ENCODE measurements at places on chromosomes 2 and 18.

GRCh38 chr18:58054041-58054781 is 10.2 kb downstream of the NEDD4L start:
- no peak for DNase-seq

DNA sequence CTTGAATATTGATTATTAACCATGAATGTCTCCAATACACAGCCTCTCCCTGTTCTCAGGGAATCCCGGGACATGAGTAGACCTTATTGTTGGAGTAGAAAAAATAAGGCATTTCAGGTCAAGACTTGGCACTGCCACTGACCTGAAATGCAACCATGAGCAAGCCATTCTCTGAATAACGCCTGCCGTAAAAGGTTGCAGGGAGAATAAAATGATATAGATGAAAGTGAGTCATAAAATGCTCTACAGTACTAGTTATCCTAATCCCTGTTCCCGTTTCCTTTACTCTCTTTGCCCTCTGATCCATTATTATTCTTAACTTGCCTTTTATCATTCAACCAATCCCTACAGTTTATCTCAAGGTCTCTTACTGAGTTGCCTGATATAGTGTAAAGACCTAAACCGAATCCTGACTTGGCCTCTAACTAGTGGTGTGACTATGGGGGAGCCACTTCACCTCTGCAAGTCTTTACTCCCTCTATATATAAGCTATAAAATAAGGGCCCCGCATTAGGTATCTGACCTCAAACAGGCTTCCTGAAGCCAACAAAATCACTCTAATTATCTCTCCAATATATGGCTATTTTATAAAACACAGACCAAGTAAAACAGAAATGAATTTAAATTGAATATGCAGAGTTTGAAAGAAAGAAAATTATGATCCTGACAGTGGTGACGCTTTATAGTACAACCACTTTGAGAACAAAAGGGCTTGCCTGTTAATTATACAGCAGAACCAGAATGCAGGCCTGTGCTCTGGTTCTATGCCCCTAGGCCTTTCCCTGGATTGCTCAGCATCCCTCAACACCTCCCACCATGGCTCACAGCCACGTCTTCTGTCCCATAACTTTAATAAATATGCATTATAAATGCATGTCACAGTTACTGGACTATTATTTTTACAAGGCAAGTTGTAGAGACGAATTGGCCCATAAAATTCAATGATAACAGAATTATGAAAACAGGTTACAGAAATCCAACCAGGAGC is 183.1 kb downstream of the STK39 start:
- DNase-seq, result no peak

DNA sequence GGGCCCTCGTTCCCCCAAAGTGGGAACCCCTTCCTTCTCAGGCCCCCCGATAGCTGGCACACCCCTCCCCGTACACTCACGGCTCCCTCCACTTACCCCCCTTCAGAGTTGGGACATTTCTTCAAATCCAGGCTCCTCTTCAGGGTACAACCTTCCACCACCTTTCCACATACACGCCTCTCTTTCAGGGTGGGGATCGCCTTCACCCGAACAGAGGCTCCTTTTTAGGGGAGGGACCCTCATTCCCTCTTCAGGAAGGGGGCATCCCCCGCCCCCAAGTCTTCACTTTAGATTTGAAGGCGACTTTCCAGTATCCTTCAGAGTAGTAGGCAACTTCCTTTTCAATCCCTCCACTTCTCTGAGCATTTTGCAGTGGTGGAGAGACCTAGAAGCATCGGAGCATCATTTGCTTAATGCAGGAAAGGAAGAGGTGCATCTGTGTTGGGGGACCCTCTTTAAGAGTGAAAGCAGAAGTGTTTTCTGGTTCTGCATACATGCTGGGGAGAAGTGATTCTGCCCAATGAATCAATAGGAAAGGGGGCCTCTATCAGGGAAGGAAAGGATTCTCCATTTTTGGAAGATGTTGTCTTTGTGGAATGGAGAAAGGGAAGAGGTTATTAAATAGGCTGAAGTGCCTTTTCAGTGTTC is 845 bp downstream of the EML4 start:
- no peak for DNase-seq

DNA sequence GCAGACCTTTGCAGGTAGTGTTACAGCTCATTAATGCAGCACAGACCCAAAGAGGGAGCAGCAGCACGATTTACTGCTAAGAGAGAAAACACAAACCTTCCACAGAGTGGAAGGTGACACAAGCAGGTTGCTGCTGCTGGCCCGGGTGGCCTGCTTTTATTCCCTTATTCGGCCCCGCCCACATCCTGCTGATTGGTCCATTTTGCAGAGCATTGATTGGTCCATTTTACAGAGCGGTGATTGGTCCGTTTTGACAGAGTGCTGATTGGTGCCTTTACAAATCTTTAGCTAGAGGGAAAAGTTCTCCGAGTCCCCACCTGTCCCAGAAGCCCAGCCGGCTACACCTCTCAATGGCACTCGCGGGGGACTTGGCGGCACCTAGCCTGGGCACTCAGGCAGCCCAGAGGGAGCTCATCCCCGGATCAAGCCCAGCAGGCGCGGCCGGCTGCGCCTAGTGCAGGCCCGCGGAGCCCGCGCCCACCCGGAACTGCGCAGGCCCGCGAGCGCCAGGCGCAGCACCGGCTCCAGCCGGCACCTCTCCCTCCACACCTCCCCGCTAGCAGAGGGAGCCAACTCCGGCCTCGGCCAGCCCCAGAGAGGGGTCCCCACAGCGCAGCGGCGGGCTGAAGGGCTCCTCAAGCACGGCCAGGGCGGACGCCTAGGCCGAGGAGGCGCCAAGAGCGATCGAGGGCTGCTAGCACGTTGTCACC is 825.6 kb upstream of the HS6ST1 start:
- no peak for DNase-seq

- DNase-seq, result no peak
These were observed 42.5 kb upstream of the SCN1A start for GRCh38 chr2:166170356-166170755.

DNA sequence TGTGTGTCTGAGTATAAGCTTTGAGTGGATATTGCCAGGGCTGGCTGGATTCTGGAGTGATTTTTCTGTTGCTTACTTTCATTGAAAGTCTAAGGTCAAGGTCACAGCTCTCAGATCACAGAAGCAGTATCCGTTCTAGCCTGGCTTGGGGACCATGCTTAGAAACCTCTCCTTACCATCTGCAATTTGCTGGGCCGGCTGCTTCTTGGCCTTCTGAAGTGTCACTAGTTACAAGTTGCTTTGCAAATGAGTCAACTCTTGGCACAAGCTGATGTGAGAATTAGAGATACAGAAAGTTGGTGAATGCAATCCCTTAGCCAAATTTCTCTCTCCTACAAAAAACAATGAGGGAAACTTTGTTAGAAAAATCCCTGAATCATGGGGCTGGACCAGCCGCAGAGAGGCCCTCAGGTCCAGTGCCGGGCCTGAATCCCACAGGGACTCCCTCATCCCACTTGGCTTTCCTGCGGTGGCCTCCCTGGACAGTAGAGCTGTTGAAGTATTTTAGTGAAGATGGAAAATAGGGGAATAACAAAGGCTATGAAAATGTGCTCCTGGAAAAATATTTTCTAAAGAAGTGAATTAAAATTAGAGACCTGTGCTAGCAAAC is 92.7 kb upstream of the CNGA3 start:
- DNase-seq, result no peak

- no peak for DNase-seq
These were observed 349.4 kb upstream of the SPRED2 start for GRCh38 chr2:65781756-65782155.

GRCh38 chr2:180778291-180778690 is 202.1 kb upstream of the UBE2E3 start:
- no peak for DNase-seq

DNA sequence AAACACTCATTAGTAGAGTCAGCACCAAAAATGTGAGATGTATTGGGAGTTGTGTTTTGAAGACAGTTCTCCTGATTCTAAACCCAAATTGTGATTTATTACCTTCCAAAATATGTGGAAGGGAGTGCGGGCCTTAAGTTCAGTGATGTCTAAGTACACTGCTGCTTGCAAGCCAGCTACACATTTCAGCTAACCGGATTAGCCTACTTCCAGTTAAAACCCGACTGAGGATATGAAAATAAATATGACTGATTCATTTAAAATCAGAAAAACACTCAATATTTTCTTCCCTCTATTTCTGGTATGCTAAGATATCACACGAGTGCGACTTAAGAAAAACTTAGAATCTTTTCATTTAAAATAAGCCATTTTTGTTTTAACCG is 907 bp downstream of the FHL2 start:
- DNase-seq, result no peak

DNA sequence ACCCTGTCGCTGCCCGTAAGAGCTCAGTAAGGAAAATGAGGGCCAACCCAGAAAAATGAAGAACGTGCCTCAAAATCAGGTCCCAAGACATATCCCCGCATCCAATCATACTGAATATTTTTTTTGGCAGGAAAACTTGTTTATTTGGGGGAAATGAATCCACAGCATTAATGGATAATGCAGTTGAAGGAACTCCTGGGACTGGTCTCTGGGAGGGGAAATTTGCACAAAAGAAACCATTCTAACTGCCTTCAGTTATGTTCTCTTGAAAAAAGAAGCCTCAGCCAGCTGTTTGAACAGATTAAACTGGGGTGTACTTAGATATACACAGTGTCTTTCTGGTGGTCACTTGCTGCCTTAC is 61.3 kb downstream of the SPRED2 start:
- no peak for DNase-seq

GRCh38 chr2:143259368-143259958 is 130.2 kb downstream of the ARHGAP15 start:
- peak; percentile 42 for DNase-seq

DNA sequence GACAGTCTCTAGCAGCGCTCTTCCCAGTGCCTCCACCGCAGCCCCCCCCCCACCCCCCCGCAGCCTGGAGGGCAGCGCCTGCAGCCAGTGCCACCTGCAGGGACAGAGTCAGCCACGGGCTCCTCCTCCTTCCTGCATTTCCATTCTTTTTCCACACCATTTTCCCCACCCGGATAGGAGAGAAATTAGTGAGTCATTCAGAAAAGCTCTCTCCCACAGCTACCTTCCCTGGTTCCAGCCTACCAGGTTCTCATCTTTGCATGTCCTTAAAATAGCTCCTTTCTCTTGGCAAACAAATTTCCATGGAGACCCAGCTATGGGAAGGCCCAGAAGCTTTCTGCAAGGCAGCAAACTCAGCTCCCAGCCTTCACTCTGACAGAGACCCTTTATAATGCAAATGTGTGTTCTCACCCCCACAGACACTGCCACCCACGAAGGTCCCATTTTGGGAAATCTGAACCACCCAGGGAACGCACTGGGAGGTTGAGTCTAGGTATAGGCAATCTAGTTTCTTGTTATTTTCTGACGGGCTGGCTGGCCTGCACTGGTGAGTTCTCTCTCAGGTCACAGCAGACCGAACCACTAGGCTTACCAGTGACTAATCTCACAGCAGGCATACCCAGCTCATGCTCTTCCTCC is 41.8 kb upstream of the ATG16L1 start:
- DNase-seq, result no peak

GRCh38 chr18:79828258-79828657 is 30.5 kb downstream of the KCNG2 start:
- DNase-seq, result no peak

- no peak for DNase-seq
These were observed 3.3 kb upstream of the WNT6 start for GRCh38 chr2:218856167-218856895.

- DNase-seq, result no peak
These were observed 151.2 kb upstream of the CCDC68 start for GRCh38 chr18:55110436-55110835.

- no peak for DNase-seq
These were observed 49.7 kb upstream of the CD28 start for GRCh38 chr2:203656522-203657287.

All from activated CD8-positive, alpha-beta memory T cell treated with anti-CD3 and anti-CD28 coated beads for 1 hour (primary cell).